ENCODE measurements at places on chromosomes 5 and 9.

DNA sequence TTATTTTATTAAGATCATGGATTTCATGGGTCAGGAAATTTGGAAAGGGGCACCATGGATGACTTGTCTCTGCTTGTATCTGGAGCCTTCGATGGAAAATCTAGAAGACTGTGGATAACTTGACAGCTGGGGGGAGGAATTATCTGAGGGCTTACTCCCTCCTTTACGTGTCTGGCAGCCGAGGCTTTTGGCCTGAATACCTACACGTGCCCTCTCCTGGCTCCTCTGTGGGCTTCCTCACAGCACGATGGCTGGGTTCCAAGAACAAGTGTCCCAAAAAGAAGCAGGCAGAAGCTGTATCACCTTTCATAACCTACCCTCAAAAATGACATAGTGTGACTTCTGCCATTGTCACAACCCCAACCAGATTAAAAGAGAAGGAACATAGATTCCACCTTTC, 228.9 kb downstream of the GRIA1 start:
- no peak for DNase-seq

GRCh38 chr5:983238-983524, 25.4 kb upstream of the NKD2 start:
- no peak for DNase-seq

DNA sequence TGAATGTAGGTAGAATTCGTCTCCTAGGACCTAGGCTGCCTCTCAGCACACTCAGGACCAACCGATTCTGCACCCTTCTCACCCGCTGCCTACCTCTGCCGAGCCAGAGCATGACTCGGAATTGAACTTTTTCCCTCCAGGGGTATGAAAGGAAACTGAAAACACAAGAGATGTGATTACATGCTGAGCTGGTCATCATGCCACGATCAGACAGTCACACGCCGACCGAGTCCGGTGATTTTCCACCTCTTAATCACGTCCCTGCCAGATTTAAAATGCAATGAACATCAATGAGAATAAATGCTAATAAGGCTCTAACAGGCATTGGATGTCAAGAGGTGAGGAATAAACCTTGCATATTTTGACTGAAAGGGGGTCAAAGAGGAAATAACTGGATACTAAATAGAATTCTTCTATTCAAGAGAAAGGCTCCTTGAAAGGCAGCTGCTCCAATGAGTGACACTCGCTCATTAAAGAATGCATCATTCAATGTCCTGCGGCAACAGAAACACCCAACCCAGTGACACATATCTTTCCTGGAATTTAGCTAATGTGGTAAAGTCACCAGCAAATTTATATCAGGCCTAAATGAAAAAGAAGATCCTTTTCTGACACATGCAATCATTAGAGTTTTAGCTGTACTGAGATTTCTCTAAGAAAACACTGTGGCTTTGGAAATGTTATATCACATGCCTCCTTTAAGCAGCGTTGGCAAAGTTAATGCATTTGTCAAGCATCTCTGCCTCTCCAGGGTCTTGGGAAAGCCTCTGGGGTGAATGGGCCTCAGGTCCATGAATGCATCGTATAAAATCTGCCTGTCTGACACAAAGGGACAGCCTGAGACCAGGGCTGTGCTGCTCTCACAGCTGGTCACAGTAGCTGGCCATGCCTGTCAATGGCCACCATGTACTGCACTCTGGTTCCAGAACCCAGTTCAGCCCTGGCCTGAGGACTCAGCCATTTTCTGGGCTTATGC, 128.7 kb downstream of the SPOCK1 start:
- DNase-seq = no peak

GRCh38 chr9:86975606-86976005, 28.3 kb upstream of the GAS1 start:
- no peak for DNase-seq

DNA sequence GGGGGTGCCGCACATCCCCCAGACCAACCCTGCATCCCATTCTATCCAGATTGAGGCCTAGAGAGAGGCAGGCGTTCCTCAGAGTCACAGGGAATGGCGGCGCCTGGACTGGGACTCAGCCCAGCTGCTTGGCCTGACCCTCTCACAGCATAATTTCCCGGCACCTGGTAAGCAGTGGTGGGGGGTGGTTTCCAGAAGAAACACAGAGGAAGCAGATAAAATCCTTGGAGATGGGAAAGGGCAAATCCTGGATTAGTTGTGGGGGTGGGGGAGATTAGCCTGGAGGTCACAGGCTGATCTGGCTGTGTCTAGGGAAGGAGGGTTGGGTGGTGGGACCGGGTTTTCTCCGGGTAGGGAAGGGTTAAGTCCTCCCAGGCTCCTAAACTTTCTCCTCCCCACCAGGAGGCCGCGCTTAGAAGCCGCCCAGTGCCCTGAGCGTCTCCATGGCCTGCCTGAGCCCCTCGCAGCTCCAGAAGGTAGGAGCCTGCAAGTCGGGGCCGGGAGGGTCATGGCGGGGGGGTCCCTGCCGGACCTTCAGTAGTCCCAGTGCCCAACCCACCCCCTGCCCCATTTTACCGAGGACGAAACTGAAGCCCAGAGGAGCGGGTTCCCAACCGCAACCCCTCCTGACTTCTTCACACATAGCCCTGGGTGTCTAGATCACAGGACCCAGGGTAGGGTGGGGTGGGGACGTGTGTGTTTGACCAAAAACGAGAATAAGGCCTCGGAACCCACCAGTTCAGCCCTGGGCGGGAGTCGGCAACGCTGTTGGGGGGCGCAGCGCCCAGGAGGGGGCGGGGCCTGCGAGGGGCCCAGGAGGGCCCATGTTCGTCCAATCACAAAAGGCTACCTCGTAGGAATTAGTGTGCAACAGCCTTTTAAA, 1.3 kb downstream of the PHYHD1 start:
- DNase-seq = no peak

DNA sequence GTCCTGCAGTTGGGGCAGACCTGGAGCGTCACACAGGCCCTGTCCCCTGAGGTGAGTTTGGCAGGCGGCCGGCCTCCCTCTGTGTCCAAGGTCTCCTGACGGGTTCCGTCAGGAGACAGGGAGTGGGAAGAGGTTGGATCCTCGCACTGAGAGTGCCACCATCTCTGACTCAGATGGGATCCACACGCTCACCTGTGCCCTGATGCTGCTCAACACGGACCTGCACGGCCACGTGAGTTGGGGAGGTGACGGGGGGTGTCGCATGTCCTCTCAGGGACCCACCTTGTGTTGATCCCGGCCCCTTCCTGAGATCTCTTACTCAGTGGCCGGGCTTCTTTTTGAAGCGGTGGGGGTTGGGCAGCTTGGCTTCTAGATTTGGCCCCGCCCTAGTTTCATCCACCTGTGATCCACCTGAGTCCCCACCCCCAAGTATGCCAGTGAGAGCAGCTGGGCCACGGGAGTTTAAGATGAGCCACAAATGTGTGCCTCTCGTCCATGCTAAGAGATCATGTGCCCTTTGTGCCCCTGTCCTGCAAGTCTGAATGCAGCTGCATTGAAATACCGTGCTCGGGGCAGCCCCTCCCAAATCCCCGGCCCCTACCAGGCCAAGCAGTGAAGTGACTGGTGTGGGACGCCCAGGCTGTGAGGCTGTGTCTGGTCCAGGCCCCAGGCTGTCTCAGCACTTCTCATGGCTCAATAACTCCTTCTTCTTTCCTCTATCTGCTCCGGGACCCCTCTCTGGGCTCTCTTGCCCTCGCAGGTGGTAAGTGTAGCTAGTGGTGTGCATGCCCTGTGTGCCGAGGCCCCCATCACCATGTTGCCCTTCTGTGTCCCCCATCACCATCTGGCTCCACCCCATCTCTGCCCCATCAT, 27.2 kb downstream of the PSD2 start:
- DNase-seq = no peak
